ENCODE measurements at places on chromosomes 3 and 15. TPM values are rescaled to one million over a fixed set of nuclear protein-coding genes. Genes with fewer than 3 reads are reported as not detected.

Gene CRELD1
- 58.8 TPM for total RNA-seq

Gene LIPH
- 17.2 TPM for total RNA-seq

Gene DUOX2
- total RNA-seq: 11.0 TPM

Gene CCDC33
- not detected for total RNA-seq
